ENCODE measurements at places on chromosomes 12 and 14. TPM values are rescaled to one million over a fixed set of nuclear protein-coding genes. Genes with fewer than 3 reads are reported as not detected.

Gene RASAL1
- 4.1 TPM for total RNA-seq

Gene ADAMTS20
- total RNA-seq, result not detected

Gene SERPINA12
- total RNA-seq, result not detected

DNA sequence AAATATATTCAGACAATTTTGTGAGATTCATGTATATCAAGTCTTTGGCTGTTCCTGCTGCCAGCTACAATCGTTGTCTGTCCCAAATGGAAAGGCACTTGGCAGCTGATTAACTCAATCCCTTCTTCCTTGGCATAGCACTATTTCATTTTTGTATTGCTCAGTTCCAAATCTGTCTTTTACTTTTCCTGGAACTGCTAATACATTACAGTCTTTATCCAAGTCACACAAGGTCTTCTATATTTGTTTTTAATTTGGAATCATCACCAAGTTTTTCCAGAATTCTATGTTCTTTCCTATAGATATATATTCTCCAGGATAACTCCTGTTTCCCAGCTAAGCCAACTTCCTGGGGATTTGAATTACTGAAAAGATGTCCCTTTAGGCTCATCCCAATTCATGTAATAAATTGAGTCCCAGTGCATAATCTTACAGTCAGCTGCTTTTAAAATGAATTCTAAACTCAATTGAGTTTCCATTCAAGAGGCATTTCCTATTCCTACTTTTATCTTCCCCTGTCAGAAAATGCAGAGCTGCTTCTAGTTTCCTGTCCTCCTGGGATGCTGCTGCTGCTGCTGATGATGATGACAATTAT is 45.9 kb downstream of the DYRK2 start:
- no peaks in the 10 kb centered on the region for H3K27me3 ChIP-seq
- no peak for DNase-seq
- no peak overlapping the region for H3K27ac ChIP-seq
- H3K4me1 ChIP-seq, result no peaks in the 10 kb centered on the region

- DNase-seq, result no peak
- H3K36me3 ChIP-seq, result peaks cover 18% of the 10 kb centered on the region
- H3K4me1 ChIP-seq, result no peaks in the 10 kb centered on the region
- H3K27ac ChIP-seq, result no peak overlapping the region
- no peaks in the 10 kb centered on the region for H3K27me3 ChIP-seq
- no peak overlapping the region for H3K4me3 ChIP-seq
Measured at GRCh38 chr12:20757-21156, 45.8 kb upstream of the IQSEC3 start.

DNA sequence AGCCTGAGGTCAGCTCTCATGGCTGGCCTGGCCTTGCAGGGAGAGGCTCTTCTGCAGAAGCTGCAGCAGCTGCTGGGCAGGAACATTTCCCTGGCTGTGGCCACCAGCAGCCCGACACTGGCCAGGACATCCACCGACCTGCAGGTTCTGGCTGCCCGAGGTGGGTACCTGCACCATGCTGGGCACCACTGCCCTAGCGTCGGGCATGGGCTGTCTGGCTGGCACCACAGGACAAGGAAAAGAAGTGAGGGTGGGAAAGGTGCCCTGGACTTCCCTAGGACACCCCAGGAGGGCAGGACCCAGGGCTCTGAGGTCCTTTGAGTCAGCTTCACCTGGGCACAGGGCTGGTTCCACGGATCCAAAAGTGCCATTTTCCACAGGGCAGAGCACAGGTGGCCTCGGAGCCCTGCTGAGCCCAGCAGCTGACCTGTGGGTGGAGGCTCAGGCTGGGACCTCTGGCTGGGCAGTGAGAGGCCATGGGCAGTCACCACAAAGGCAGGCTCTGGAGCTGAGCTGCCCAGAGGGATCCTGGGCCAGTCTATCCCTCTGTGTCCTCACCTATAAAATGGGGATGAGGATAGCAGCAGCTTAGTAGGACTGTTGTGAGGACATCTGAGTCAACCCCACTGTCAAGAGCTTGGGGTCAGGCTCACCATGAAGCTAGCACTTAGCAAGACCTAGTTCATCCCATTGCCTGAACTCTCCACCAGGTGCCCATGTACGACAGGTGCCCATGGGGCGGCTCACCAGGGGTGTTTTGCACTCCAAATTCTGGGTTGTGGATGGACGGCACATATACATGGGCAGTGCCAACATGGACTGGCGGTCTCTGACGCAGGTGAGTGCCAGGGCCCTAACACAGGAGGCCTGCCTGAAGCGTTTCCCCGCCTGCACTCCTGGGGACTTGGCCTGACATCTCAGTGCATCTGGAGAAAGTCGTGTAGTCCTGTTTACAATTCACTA is 4.9 kb downstream of the PLD4 start:
- H3K27me3 ChIP-seq, result no peaks in the 10 kb centered on the region
- no peaks in the 10 kb centered on the region for H3K36me3 ChIP-seq
- no peak overlapping the region for H3K4me3 ChIP-seq
- no peak overlapping the region for H3K27ac ChIP-seq

Gene CPNE6
- total RNA-seq, result 1.9 TPM

Gene TAPBPL
- 124 TPM for total RNA-seq

DNA sequence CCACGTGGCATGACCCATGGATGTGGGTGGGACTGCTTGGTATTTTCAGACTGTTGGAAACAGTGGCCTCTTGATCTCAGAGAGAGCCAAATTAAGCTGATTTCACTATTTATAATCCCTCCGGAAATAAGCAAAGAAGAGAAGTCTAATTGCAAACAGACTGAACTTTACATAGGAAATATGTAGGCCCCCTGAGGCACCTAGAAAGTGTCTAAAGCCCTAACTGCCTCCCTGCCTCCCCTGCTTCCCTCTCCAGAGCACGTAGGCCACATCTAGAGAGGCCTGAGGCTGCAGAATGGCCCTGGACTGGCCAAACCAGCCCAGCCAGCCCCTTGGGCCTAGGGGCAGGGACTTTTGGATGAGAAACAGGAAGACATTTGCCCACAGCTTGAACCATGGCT is 123.8 kb downstream of the ZFP36L1 start:
- H3K4me1 ChIP-seq, result no peaks in the 10 kb centered on the region
- H3K4me3 ChIP-seq, result no peak overlapping the region
- no peaks in the 10 kb centered on the region for H3K36me3 ChIP-seq
- no peaks in the 10 kb centered on the region for H3K27me3 ChIP-seq
- peak overlapping the region; percentile 29 for H3K27ac ChIP-seq

GRCh38 chr14:88232771-88233170 is 90.3 kb downstream of the KCNK10 start:
- H3K27me3 ChIP-seq, result no peaks in the 10 kb centered on the region
- no peaks in the 10 kb centered on the region for H3K36me3 ChIP-seq
- DNase-seq, result no peak
- H3K27ac ChIP-seq, result no peak overlapping the region
- H3K4me1 ChIP-seq, result no peaks in the 10 kb centered on the region

Gene BDKRB1
- total RNA-seq, result 3.3 TPM

DNA sequence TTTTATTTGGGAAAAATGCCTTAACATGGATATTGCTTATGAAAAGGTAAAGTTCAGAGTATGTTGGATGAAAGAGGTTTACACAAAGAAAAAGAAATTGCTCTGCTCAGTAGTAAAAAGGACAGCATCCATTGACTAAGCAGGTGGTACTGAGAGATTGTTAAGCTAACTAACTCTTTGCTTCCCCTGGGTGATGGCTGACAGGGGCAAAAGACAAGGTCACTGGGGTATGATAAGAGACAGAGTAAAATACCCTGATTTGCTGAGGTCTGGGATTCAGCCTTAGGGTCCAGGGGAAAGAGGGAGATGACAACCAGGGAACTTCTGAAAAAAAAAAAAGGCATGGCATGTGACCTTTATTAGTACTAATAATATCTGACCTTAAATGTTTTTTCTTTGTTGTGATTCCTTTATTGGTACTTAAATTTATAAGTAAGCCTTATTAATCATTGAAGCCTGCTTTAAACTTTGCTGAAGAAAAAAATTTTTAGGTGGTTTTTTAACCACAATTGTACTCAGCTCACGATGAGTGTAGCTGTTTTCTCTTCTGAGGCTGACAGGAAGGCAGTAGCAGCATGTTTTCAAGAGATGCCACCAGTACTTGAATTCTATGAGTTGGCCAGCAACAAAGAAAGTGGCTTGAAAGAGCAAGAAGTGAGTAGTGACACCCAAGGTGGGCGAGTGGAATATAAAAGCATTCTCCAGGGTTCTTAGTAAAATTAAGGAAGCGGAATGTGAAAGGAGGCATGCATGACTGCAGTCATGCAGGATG is 43.7 kb upstream of the KITLG start:
- H3K27me3 ChIP-seq, result no peaks in the 10 kb centered on the region
- DNase-seq, result no peak
- no peaks in the 10 kb centered on the region for H3K36me3 ChIP-seq
- no peaks in the 10 kb centered on the region for H3K4me1 ChIP-seq

- H3K4me3 ChIP-seq, result no peak overlapping the region
- no peaks in the 10 kb centered on the region for H3K36me3 ChIP-seq
Measured at GRCh38 chr12:49015196-49015595, 3.4 kb downstream of the PRKAG1 start.

- no peak overlapping the region for H3K27ac ChIP-seq
- H3K4me3 ChIP-seq, result no peak overlapping the region
- no peaks in the 10 kb centered on the region for H3K4me1 ChIP-seq
- H3K36me3 ChIP-seq, result no peaks in the 10 kb centered on the region
Measured at GRCh38 chr12:50788561-50788960, 24.7 kb downstream of the ATF1 start.

DNA sequence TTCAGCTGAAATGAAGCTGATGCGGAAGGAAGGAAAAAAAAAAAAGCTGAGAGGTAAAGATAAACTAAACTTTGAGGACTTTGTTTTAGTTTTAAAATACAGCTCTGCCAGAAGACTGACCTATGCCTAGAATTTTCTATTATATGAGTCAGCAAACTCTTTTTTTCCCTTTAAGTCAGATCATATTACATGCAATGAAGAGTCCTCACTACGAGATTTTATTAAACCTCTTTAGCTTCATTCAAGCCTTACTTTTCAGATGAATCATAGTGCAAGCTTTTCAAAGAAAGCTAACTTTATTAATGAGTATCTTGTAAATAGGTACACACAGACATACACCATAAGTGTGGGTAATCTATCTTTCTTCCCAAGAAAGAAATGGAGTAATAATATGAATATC is 57.8 kb upstream of the FSCB start:
- no peaks in the 10 kb centered on the region for H3K4me1 ChIP-seq
- H3K27me3 ChIP-seq, result no peaks in the 10 kb centered on the region
- no peak overlapping the region for H3K27ac ChIP-seq

DNA sequence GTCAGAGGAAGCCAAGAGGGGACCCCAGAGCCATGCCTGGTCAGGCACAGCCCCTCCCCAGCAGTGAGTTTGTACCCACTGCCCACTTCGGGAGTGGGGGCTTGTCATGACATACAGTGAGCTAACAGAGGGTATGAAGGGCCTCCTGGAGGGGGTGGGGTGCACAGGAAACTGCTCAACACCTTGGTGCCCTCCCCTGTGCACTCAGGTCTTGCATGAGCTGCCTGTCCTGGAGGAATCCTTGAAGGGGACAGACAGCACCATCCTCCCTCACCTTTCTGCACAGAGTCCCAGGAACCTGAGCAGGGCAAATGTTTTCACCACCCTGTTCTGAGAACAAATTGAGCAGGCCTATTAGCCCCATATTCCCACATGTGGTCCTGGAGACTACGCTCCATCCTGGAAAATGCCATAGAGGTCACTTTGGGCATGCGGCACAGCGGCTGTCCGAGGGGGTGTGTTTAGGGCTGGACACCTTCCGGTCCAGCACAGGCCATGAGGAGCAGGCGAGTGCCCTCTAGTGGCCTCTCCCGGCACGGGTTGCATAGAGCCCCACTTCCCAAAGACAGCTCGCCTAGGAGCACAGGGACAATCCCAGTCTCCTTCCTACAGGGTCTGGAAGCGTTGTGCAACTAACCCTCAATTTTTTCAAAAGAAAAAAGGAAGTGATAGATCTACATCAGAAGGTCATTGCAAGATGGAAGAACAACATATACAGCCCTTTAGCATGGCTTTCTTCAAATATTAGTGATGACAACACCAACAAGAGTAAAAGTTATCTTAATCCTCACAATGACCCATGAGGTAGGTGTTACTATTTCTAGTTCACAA is 31.9 kb upstream of the ZFP36L1 start:
- H3K4me1 ChIP-seq, result peaks cover 11% of the 10 kb centered on the region
- H3K27me3 ChIP-seq, result no peaks in the 10 kb centered on the region
- DNase-seq, result peak; percentile 90
- H3K4me3 ChIP-seq, result no peak overlapping the region

Gene PPP1R1A
- total RNA-seq, result 1.5 TPM

Gene DPF3
- 25.6 TPM for total RNA-seq

Gene DACT1
- 1.9 TPM for total RNA-seq

Gene NRL
- total RNA-seq, result 4.6 TPM

Gene PLCZ1
- total RNA-seq, result not detected

DNA sequence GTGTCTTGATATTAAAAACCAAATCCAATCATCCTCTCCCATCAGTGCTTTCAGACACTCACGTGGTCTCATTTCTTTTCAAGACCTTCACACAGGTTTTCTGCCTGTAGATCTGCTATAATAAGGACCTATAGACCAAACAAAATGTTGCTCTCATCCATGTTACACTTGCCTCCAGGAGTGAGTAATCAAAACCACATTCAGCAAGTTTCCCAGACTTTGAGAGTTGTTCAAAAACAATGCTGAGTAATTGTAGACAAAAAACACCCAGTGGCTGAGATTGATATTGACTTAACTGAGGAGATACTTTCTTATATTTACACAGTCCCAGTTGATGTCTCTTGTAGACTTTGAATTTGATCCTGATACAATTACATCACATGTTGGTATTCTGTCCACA is 383.1 kb downstream of the TMEM132D start:
- no peak overlapping the region for H3K4me3 ChIP-seq
- no peak overlapping the region for H3K27ac ChIP-seq
- H3K27me3 ChIP-seq, result no peaks in the 10 kb centered on the region
- no peak for DNase-seq
- H3K36me3 ChIP-seq, result no peaks in the 10 kb centered on the region

Gene OR6J1
- not detected for total RNA-seq

Gene ANKRD33
- total RNA-seq, result not detected

All from Peyer's patch (tissue), 4 donors.